ENCODE measurements at places on chromosomes 7 and 10.

GRCh38 chr10:120095875-120096274 is 203.3 kb downstream of the SEC23IP start:
- no peak for DNase-seq

DNA sequence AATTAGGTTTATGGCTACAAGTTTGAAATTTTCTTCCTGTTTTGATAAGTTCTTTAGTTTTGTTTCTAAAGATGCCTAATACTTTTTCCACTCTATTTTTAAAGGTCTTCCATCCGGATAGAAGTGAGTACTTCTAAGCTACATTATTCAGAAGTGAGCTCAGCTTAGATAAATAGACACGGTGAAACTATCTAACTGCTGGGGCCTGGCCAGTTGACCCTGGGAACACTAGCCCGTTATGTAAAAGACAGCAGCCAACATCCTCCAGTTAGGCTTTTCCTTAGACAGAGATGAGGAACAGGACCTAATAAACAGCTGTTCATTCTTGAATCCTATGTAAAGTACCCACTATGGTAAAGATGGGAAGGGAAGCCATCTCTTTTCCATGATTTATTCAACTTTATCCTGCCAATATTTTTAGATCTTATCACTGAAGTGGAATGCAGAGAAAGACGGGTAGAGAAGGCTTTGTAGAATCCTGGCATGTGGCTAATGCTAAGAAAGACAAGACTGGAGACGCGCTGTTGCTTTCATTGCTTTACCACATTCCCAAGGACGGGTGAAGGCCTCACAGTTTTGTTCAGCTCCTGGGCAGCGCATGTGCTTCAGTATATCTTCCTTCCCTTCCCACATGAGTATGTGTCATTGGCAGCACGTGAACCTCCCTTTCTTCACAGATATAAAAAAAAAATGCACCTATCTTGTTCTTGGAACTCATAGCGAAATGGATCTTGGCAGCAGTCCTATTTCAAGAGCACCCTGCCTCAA is 340.0 kb upstream of the MEOX2 start:
- no peak for DNase-seq

- DNase-seq: no peak
These were observed 834 bp downstream of the CDH23 start for GRCh38 chr10:71397296-71398212.

- DNase-seq: peak; percentile 94
These were observed 233.8 kb downstream of the C7orf25 start for GRCh38 chr7:42677751-42678699.

DNA sequence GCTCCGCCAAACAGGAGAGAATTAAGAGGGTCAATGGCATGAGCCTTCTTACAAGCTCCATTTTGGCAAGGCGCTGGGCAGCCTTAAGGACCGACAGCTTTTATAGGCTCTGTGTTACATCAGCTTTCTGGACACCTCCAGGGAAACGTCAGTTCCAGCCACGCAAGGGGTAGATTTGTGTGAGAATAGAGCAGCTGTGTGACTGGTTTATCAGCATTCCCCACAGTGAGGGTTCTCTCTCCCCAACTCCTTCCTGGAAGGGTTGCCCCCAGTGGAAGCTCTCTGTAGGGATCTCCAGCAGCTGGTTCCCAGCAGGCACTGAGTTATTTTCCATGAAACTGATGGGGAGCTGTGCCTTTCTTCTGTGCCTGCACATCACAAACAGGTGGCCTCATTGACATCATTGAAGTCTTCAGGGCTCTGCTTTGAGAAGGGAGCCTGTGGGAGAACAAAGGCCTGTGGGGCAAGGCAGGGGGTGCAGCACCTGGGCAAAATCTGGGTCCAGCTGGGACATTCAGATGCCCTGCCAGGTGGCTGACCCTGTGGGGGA is at the start of gene CUZD1:
TSS of gene CUZD1 (minus strand) at position 75 of the 550 bp plus-strand sequence. CDS start at position 61, 14 bp downstream.
- no peak for DNase-seq

DNA sequence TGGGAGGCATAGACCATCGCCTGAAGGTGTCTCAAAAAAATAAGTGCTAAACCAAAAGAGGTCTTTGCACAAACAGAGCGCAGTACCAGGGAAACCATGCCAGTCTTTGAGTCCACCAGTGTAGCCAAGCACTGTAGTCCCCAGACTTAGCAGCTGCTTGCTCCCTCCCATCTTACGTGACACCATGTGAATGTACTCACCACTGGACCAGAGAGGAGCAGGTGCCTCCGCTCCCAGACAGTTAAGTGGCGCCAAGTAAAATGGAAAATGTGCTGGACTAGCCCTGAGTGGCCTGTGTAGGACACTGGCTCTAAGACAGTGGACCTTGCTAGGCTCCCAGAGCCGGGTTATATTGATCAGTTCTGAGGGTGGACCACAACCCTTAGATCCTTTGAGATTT is 47.7 kb upstream of the PLEKHA1 start:
- no peak for DNase-seq

DNA sequence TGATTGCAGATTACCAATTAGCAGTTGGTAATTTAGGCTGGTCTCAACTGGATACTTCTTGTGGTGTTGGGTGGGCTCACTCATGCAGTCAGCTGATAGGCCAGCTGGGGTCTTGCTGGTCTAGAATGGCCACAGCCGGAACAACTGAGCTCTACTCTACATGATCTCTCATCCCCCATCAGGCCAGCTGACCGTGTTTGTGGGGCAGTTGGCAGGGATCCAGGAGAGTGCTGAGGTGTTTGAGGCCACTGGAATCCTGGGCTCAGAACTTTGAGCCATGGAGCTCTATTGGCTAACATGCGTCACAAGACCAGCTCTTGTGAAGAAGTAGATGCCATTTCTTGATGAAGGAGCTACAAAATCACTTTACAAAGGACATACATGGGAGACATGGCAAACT is 242.4 kb downstream of the GFRA1 start:
- DNase-seq: no peak

- no peak for DNase-seq
These were observed 1.8 kb downstream of the PSMG3 start for GRCh38 chr7:1567896-1568510.

DNA sequence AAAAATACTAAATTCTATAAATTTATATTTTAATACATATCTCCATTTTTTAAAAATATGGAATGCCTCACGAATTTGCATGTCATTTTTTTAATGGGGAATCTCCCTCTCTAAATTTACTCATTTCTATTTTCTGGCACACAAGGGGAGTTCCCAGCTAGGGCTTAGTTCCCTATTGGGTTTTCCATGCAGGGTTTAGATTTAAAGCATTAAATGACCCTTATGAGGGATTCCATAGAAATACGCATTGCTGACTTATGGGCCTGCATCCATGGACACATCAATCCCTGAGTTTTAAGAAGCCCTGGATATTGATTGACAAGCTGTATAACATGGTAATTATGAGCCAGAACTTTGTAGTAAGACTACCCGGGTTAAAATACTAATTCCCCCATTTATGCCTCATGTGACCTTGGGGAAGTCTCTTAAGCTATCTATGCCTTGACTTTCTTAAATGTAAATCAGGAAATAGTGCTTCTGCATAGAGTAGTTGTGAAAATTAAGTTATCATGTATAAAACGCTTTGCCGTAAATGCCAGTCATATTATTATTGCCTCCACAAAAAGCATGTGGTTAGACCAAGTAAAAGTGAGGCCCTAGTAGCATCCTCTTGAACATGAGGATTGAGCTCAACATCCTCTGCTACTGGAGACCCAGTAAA is 78.8 kb upstream of the ANKRD1 start:
- DNase-seq: no peak

DNA sequence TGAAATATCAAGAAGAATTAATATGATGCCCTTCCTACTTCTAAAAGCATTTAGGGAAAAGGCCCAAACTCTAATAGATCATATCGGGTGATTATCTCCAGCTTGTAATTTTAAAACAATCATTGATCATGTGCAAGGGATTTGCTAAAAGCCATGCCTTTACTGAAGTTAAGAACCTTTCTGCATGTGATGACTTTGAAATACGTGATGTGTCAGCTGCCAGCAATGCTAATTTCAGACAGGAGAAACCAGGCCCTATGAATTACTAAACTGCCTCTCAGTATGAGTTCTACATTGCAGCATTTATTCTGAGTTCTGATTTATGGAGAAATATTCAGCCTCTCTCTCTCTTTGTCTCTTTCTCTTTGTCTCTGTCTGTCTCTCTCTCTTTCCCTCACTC is 203.6 kb upstream of the AKR1E2 start:
- no peak for DNase-seq

GRCh38 chr10:70695241-70696030 is 23.1 kb downstream of the ADAMTS14 start:
- DNase-seq: no peak

- no peak for DNase-seq
These were observed 49.7 kb downstream of the DNAJC12 start for GRCh38 chr10:67788028-67788886.

DNA sequence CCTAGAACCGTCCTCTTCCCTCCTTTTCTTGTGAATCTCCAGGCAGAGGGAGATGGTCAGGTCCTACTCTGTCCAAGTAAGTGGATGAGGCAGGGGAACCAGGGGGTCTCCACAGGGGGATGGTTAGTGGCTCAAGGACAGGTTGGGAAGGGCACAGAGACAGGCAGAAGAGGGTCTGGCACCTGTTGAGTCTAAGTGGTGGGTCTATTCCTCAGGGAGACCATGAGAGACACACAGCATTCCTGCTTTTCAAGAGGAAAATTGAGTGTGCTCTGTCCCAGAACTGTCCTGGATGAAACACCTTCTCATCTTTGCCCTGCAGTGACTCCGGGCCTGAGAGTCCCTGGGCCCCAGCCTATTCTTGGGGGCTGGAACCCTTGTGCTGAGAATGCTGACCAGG is 184.8 kb upstream of the GALNT17 start:
- no peak for DNase-seq

GRCh38 chr7:157559596-157560257 is 222.9 kb downstream of the DNAJB6 start:
- no peak for DNase-seq

DNA sequence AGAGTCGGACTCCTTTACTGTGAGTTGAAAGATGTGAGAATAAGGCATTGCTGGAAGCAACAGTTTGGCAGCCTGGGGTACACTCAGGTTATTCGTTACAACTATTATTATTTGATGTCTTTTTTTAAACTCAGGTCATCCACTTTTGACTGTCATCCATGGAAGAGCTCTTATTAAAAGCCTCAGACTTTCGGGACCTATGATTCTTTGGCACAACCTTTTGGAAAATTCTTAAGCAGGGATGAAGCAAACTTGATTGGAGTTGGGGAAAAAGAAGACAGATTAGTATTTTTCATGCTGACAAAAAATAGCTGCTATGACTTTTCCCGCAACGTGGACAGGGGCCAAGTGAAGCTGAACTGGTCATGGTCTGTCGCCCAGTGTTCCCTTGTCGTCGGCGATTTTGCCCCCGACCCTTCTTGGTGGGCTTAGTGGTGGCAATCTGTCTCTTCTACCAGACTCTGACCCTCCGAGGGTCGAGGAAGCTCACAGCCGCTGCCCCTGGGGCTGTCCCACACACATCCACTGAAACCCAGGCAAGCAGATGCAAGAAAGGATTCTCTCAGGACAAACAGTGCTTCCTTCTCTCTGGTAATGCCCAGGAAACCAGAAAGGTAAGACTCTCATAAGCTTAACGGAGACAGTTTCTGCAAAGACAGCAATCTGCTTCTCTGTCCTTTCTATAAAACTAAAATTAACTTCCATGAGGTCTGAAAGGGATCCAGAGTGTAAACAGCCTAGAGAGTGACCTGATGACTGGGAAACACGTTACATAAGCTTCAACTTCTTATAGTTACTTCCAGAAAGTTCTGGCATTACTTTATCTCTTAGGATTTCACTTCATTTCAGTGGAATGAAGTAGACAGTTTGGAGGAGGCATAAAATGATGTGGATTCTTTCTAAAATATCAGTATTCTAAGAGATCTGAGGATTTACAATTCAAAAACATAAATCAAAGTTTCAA is 1.0 kb downstream of the CPED1 start:
- peak; percentile 63 for DNase-seq

- no peak for DNase-seq
These were observed 264.1 kb downstream of the PHF14 start for GRCh38 chr7:11237742-11238141.

- no peak for DNase-seq
These were observed 218.6 kb downstream of the DGKI start for GRCh38 chr7:137628216-137628615.

DNA sequence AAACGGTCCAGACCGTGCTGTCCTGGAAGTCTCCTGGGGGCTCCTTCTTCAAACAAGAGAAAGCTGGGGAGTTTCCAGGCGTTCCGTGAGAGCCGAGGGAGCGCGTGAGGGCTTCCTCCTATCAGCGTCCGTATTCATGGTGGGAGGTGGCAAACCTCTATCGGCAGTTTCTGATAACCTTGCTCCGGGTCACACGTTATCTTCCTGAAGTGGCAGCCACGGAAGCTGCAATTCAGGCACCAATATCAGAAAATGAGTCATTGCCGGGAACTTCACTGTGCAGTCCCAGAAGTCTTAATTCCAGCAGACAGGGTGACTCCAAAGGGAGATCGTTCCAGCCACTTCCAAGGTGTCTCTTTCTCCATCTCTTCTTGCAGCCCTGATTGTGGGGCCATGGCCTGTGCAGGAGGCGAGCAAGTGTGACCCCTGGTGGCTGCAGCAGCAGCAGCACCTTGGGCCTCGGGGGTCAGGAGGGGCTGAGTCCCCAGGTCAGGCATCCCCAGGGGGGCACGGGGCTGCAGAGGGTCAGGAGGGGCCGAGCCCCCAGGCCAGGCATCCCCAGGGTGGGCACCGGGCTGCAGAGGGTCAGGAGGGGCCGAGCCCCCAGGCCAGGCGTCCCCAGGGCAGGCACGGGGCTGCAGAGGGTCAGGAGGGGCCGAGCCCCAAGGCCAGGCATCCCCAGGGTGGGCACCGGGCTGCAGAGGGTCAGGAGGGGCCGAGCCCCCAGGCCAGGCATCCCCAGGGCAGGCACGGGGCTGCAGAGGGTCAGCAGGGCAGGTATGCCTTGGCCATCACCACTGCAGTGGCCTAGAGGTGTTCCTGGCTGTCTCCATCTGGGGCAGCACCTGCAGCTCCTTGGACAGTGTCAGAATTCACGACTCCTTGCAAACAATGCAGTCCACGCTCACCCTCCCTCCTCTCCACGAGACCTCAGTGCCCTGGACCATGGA is 538.7 kb downstream of the DNAJB6 start:
- DNase-seq: no peak

DNA sequence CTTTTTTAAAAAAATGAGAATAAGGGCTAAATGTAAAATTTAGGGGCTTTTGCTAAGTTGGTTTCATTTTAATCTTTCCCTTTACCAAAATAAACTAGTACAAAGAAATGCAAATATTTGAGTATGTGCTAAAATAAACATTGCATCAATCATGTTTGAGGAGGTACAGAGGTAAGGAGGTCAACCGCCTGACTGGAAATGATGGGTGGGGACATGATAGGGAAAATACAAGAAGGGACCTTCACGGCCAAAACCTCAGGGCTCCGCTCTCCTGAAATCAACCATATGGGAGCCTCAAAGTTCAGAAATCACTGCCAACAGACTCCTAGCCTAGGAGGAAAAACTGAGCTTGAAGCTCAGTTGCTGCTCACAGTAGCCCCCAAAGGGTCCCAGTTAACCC is 207.6 kb downstream of the AHR start:
- DNase-seq: no peak

GRCh38 chr10:70430493-70431445 is 10.7 kb downstream of the NODAL start:
- DNase-seq: peak; percentile 51
